ENCODE measurements at places on chromosomes 11 and 22.
A peak's percentile ranks its signal among the peaks of the same experiment; 100 is the strongest.

GRCh38 chr11:20536784-20537183 lies 62.6 kb upstream of the SLC6A5 start:
- no peak for DNase-seq

DNA sequence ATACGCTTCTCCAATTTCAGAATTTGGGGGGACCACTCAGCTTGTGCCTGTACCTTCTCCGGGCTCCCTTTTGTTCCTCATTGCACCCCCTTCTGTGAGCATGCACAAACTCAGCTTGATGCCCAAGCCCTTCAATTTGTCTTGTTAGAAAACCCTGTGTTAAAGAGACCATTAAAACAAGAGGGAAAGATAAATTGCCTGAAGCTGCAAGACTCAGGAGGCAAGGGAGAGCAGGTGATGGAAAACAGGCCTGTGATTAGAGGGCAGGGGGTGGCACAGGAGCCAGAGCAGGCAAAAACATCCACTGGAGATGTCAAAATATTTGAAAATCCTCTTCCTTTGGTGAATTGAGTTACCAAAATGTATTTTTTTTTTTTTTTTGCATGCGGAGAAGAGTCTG lies 121.7 kb downstream of the MIAT start:
- DNase-seq, result no peak

GRCh38 chr11:47532597-47533213 lies 20.2 kb downstream of the CELF1 start:
- no peak for DNase-seq

DNA sequence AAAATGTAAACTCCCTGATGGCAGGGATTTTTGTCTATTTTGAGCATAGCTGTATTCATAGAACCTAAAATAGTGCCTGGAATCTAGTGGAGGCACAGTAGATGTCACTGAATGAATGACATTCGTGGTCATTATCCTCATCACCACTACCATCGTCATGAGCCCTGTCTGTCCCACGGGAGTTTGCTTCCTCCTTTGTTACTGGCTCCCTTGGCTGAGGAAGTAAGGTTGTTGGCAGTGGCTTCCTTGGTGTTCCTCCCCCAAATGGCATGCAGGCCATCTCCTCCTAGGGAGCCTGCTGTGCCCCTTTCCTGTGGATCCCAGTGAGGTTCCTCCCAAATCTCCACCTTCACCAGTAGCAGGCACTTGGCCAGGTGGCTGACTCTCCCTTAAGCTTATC lies 183.0 kb downstream of the CEP164 start:
- no peak for DNase-seq

- no peak for DNase-seq
These were observed 507.2 kb upstream of the ANO3 start for GRCh38 chr11:25824688-25825087.

DNA sequence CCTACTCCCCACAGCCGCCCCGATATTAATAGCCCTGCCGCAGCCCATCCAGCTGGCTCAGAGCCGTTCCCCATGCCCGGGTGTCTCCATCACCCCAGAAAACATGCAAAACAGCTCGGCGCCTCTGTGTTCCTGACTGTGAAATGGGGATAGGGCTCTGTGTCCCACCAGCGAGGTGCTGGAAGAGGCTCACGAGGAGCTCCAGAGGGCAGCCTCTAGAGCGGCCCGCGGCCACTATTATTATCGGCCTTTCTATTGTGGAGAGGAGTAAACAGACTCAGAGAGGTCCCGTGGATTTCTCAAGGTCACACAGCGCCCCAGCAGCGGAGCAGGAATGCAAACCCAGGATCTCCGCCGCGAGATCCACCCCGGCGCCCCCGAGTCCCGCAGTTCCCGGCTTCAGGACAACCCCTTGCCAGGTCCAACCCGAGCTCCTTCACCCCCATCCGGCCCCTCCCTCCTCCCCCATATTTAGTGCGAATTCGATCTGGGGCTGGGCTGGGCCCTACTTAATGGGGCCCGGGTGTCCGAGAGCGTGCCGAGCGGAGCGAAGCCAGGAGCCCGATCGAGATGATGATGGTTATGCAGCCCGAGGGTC lies at the start of gene ACTN3:
TSS of gene ACTN3 (plus strand) at position 536 of the 598 bp plus-strand sequence. CDS start at position 571, 35 bp downstream.
- no peak for DNase-seq

- DNase-seq, result no peak
These were observed 96.6 kb downstream of the BCR start for GRCh38 chr22:23276656-23277582.

DNA sequence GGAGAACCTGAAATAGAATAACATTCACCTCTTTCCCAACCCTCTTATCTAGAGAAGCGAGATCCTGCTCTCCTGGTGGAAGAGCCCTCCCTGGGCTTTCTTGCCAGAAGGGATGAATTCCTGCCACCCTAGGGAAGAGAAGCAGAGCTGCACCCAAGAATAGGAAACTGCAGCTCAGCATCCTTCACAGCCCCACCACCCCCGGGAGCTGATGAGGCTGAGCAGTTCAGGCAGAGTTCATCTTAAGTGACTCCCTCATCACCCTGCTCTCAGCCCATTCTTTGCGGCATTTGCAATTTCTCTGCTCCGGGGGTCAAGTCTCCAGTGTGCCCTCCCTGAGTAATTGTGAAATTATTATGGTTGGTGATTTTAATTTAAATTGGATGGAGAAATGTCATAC lies 514.9 kb downstream of the BUD13 start:
- DNase-seq, result no peak

DNA sequence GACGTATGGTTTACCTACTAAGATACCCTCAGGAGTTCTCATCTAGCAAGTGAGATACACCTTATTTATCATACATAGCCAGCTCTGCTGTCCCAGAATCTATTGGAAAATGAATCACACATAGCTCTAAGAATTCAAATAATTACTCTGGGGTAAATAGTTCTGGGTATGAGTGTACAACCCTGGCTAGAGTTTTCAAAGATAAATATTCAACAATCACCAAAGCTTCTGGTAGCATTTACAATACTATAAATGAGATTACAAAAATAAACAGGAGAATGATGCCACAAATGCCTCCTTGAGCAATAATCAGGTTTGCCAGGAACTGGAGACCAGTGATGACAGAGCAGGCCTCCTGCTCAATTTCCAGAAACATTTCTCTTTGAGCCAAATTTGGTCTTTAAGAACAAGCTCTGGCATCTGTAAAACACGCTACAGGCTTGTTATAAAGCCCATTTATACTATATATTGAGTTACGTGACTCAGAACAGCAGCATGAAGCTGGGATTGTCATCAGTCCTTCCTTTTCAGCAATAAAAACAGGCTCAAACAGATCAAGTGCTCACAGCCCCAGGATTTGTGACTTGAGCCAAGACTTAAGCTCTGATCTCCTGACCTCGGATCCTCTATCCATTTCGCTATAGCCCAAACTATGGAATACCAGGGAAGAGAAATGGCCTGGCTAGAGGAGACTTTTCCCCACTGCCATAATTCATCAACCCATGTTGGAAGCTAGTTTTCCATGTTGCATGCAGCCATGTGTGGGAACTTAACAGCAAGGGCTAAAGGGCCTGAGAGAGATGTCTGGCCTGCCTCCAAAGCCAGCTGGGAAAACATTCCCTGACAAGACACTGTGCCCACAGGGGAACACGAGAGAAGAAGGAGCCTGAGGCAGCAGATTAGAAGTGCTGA lies 19.7 kb downstream of the RAB30 start:
- no peak for DNase-seq

- DNase-seq, result no peak
These were observed 102.3 kb upstream of the CD44 start for GRCh38 chr11:35036639-35037038.

DNA sequence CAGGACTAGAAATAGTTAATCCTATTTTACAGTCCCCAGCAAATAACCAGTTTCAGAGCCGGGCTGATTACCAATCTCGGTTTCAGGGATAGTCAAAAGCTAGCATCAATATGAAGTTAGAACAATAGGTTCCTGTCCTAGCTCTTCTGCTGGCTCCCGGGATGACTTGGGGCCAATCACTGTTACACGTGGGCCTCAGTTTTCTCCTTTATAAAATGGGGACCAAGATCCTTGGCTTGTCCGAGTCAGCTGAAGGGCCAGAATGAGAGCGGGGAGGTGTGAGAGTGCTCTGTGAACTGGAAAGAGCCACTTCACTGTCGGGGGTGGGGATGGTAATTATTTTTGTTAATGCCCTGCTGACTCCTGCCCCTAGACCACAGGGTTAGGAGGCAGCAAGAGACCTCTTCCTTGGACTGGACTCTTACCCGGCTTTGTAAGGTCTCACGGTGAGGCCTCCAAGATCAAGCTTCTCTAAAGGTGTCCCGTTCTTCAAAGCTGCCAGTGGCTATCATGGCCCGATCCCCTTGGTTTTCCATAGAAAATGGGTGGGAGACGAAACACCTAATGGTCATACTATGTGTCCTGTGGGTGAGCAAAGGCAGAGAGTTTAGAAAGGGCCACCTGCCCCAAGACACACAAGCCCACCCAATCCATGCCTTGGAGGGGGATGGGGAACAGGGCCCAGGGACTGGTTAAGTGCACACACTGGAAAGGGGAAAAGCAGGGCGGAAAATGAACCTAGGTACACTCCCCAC lies 1.4 kb downstream of the UCP2 start:
- DNase-seq, result no peak

DNA sequence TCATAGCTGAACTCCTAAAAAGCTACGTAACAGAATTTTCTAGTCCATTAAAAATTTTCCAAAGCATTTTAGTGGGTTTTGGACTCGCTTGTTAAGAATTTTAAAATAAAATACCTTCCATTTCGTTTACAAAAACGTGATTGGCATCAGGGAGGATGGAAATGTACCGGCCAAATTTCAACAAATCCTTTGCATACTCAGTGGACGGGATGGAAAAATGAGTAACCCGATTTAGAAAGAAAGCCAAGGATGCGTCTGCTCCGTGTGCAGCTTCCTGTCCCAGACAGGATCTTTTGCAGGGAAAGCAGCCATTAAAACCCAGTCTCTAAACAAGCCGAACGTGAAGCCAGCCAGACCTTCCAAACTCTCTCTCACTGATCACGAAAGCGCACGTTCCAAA lies 15.6 kb downstream of the TMEM184B start:
- DNase-seq, result no peak

GRCh38 chr11:93526641-93527583 lies 16.3 kb downstream of the SMCO4 start:
- DNase-seq, result no peak

- no peak for DNase-seq
These were observed 226.4 kb downstream of the FAM181B start for GRCh38 chr11:82507288-82507687.

DNA sequence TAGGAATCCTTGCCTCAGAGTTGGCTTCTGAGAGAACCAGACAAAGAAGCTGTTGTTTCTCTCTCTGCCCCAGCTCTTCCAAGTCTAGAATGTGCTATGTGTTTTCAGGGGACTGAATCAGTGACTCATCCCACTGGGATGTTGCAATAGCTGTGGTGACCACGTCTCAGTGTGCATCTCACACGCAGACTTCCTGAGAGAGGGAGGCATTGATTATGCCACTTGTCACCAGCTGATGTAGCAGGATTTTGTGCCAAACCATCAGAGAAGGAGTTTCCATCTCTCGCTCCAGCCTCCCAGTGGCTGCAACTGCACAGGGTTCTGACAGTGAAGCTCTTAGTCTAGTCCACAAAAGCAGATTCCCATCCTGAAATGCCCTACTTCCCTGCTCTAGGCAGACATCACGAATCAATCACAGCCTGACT lies 455.8 kb downstream of the MIAT start:
- no peak for DNase-seq

- DNase-seq, result peak; percentile 69
These were observed 8.5 kb downstream of the RAB3IL1 start for GRCh38 chr11:61908730-61909316.

GRCh38 chr22:50715250-50715649 lies 22.8 kb upstream of the ACR start:
- no peak for DNase-seq

GRCh38 chr11:13189561-13190426 lies 87.8 kb upstream of the BMAL1 start:
- DNase-seq, result no peak

DNA sequence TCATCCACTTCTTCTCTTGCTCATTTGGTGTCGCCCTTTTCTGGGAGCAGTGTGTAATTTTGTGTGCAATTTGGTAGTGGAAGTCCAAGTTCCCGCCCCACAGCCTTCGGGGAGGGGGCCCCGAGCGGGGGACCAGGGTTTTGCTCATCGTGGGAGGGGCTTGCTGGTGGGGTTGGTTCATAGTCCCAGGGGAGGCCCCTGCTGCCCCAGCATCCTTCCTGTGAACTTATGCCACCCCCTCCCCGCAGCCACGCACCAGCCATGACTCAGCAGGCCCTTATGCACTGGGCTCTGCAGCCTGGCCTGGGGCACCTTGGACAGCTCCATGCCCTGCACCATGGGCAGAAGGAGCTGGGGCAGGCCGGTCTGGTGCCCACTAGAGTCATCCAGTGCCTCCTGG lies 1183.6 kb downstream of the BRD1 start:
- DNase-seq, result no peak

DNA sequence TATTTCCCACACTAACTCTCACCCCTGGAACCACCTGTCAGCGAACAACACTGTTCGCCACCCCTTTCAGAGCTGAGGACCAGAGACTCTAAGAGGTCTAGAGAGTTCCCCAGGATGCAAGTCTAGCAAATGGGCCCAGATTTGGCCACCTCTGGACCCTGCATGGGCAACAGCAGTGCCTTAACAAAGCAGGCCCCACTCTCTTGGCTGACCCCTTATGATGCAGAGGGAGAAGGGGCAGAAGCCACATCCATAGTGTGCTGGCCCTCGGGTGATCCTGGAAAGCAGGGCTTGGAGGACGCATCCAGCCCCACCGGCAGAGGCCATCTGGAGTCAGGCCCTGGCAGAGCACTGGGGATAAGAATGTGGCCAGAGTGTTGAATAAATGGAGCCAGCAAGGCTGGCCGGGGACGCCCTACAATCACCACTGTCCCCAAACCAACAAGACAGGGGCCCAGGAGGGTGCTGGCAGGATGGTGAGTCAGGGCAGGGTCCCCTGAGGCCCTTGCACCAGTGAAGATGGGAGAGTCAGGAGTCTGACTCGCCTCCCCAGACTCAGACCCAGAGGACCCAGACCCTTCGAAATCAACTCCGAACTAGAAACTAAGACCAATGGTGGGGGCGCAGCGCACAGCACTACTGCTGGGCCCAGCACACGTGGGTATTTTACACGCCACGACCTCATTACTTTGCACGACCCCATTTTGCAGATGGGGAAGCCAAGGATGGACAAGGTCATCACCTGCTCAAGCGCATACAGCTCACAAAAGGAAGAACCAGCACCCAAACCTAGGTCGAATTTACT lies 6.5 kb downstream of the CSNK1E start:
- DNase-seq, result no peak

- DNase-seq, result no peak
These were observed 28.1 kb upstream of the CHORDC1 start for GRCh38 chr11:90250970-90251369.

- no peak for DNase-seq
These were observed 11.9 kb downstream of the SYT7 start for GRCh38 chr11:61569018-61569417.
